ENCODE measurements at places on chromosomes 16 and 17. TPM values are rescaled to one million over a fixed set of nuclear protein-coding genes. Genes with fewer than 3 reads are reported as not detected.

The TAT gene
- total RNA-seq: 2.1 TPM

The KCTD13 gene
- 22.2 TPM for total RNA-seq

The CCL8 gene
- total RNA-seq: 4.2 TPM

The PLLP gene
- 15.8 TPM for total RNA-seq

The FNDC8 gene
- total RNA-seq: not detected

The RBFOX1 gene
- total RNA-seq: 11.2 TPM

The TMEM219 gene
- 192 TPM for total RNA-seq

The WWP2 gene
- total RNA-seq: 83.3 TPM

The ABI3 gene
- 3.4 TPM for total RNA-seq

The KRT31 gene
- not detected for total RNA-seq

The PPM1E gene
- total RNA-seq: 0.03 TPM

The KRT28 gene
- not detected for total RNA-seq

The MSRB1 gene
- total RNA-seq: 46.0 TPM

The CIBAR2 gene
- not detected for total RNA-seq

The KRTAP16-1 gene
- not detected for total RNA-seq

The PYY gene
- 61.2 TPM for total RNA-seq

The WNT9B gene
- not detected for total RNA-seq

The KRTAP9-8 gene
- total RNA-seq: not detected

The PLXDC1 gene
- 2.3 TPM for total RNA-seq

The PPL gene
- 15.6 TPM for total RNA-seq

The CCL5 gene
- 8.3 TPM for total RNA-seq

The MYH2 gene
- not detected for total RNA-seq

The MLYCD gene
- total RNA-seq: 8.7 TPM

The DHODH gene
- total RNA-seq: 6.3 TPM

The TMC6 gene
- 83.5 TPM for total RNA-seq

The TBC1D3E gene
- not detected for total RNA-seq

The ALOX15 gene
- total RNA-seq: 0.36 TPM

The PRSS8 gene
- total RNA-seq: 428 TPM

The CD300LG gene
- total RNA-seq: 0.87 TPM

The TPSG1 gene
- total RNA-seq: 60.7 TPM

The MFSD6L gene
- total RNA-seq: 6.8 TPM

The BOLA2B gene
- total RNA-seq: 192 TPM

The LDHD gene
- total RNA-seq: 85.0 TPM

The GH1 gene
- total RNA-seq: not detected

The ATP2C2 gene
- 253 TPM for total RNA-seq

The PPY gene
- total RNA-seq: not detected

The SLC13A5 gene
- total RNA-seq: not detected

The CPHXL2 gene
- total RNA-seq: not detected

The ITGAD gene
- not detected for total RNA-seq

The PRSS21 gene
- 1.7 TPM for total RNA-seq

The CMTR2 gene
- total RNA-seq: 21.8 TPM

The CCL1 gene
- not detected for total RNA-seq

The ZNF385C gene
- 0.34 TPM for total RNA-seq

The NTN3 gene
- not detected for total RNA-seq

The GJC1 gene
- 0.95 TPM for total RNA-seq

The NLRC5 gene
- 57.7 TPM for total RNA-seq

The CCDC200 gene
- not detected for total RNA-seq

Measured in left colon (tissue), 2 donors.